ENCODE measurements at places on chromosomes 6 and 20. TPM values are rescaled to one million over a fixed set of nuclear protein-coding genes. Genes with fewer than 3 reads are reported as not detected.

- DNase-seq = no peak
Measured at GRCh38 chr6:106746652-106747051, 117.3 kb downstream of the QRSL1 start.

DNA sequence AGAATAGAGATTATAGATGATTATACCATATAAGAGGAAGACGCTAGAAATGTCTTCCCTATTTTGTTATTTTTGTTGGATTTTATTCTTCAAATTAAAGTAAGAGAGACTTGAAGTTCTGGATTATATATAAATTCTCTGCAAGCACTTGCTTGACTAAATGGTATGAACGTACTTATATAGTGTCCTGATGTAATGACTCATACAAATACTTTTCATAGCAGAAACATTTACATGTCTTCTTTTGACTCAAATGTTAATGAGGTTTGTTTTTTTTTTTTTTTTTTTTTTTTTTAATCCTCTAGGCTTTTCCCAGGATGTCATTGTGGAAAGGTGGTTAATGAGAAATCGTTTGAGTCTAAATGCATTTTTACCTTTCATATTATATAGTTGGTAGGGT lies 55.0 kb downstream of the PDE7B start:
- DNase-seq = no peak

DNA sequence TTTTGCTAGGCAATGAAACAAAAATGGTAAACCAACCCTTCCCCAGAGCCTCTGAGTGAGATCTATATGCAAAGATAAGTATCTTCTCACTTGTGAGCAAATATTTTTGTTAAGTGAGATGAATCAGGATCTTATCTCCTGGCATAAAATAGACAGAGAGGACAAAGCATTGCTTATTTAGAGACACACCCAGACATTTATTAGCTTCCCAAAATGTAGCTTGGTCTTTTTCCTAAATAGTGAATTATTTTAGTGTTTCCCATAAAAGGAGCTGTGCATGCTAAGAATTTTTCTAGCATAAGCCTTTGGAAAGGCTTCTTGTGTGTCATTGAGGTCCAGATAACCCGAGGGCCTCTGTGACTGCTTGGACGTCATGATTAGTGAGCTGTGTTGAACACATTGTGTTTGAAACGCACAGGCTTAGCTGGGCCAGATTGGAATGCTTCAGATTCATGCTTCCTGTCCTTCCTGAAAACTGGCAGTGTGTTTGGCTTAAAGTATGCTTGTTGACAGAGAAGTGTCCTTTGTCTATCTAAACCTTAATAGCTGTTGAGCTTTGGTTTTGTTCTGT lies 16.5 kb downstream of the MTHFD1L start:
- DNase-seq = peak; percentile 68

- peak; percentile 67 for DNase-seq
Measured at GRCh38 chr20:53773792-53774401, 180.3 kb upstream of the ZNF217 start.

- DNase-seq = no peak
Measured at GRCh38 chr6:98931696-98932095, 16.1 kb downstream of the FBXL4 start.

DNA sequence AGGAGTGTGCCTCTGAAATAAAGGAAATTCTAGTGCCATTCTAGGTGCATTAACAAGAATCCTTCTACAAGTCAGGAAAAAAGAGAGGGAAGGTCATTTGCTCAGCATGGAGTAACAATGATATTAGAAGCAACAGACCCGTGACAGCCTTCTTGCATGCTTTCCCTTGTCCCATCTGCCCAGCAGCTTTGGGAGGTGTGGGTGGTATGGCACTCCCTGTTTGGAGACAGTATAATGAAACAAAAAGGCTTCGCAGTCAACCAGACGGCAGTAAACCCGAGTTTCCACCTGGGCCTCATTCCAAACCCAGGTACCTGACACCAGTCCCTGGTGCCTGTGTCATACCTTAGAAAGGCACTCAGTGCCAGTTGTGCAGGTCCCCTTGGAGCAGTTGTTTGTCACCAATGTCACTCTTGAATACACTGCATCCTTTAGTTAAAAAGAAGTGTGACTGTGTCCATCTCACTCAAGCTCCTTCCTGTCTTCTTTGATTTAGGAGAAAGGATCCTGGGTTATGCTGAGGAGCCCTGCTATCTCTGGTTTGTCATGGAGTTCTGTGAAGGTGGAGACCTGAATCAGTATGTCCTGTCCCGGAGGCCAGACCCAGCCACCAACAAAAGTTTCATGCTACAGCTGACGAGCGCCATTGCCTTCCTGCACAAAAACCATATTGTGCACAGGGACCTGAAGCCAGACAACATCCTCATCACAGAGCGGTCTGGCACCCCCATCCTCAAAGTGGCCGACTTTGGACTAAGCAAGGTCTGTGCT lies 14.7 kb downstream of the STK35 start:
- DNase-seq = no peak

- DNase-seq = no peak
Measured at GRCh38 chr6:106546691-106547414, 82.4 kb downstream of the RTN4IP1 start.

DNA sequence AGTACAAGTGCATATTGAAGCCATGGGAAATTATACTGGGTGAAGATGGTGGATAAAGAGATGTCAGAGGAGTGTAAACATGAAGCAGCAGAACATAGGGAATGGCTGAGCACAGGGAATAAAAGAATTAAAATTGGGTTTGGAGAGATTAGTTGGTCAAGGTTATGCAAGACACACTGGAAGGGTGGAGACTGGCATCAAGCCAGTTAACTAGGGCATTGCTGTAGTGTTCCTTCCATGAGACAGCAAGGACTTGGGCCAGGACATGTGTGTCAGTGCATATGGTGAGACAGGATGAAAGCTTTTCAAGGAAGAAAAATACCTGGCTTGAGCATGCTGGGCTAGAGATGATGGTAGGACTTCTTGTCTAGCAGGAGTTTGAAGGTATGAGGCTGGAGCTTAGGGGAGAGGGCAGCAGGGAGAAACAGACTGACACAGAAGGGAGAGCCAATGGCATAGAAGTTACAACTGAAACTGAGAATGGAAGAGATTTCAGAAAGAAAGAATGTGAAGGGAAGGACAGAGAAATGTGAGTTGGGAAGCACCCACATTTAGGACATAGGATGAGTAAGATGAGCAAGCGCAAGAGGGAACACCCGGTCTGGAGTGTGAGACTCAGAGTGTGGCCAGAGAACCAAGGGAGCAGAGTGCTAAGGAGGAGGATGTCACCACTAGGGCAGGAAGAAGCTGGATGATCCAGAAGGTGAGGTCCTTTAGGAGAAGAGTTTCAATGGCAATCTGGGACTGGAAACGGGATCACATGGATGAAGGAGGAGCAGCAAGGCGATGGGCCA lies 14.5 kb upstream of the TMEM170B start:
- DNase-seq = no peak

GRCh38 chr6:48766349-48766748 lies 655.4 kb upstream of the PTCHD4 start:
- DNase-seq = no peak

GRCh38 chr6:11858439-11858838 lies 79.8 kb upstream of the ADTRP start:
- DNase-seq = no peak

GRCh38 chr20:43376831-43377230 lies 80.9 kb upstream of the SRSF6 start:
- DNase-seq = no peak

GRCh38 chr20:41179961-41180360 lies 42.6 kb downstream of the PLCG1 start:
- DNase-seq = no peak

- no peak for DNase-seq
Measured at GRCh38 chr6:152300517-152300916, 336.6 kb downstream of the SYNE1 start.

- no peak for DNase-seq
Measured at GRCh38 chr6:112560651-112561050, 213.5 kb downstream of the RFPL4B start.

DNA sequence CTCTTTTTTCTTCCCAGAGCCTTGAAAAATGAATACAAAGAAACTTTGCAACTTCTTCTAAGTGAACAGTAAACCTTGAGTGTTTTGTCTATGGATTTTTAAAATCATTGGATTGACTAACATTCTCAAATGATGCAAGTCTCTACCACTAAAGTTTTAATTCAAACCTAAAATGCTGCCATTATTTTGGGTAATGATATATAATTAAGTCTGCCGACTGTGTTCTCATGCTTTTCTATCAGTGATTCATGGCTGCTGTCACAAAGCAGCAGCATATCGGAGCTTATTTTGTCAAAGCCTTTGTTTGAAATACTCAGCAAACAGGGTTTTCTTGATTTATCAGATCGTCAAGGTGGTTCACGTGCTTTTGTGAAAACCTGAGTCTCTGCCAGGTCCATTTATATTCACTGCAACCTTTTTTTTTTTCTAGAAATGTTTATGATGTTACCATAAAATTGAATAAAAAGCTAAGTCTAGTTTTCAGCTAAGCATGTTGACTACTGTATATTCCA lies 96.3 kb downstream of the GJA1 start:
- DNase-seq = no peak

- DNase-seq = no peak
Measured at GRCh38 chr6:152094992-152095592, 287.6 kb downstream of the ESR1 start.

- DNase-seq = no peak
Measured at GRCh38 chr6:157488716-157489118, 107.7 kb downstream of the ZDHHC14 start.

- no peak for DNase-seq
Measured at GRCh38 chr6:119442776-119443184, 93.2 kb upstream of the MAN1A1 start.

DNA sequence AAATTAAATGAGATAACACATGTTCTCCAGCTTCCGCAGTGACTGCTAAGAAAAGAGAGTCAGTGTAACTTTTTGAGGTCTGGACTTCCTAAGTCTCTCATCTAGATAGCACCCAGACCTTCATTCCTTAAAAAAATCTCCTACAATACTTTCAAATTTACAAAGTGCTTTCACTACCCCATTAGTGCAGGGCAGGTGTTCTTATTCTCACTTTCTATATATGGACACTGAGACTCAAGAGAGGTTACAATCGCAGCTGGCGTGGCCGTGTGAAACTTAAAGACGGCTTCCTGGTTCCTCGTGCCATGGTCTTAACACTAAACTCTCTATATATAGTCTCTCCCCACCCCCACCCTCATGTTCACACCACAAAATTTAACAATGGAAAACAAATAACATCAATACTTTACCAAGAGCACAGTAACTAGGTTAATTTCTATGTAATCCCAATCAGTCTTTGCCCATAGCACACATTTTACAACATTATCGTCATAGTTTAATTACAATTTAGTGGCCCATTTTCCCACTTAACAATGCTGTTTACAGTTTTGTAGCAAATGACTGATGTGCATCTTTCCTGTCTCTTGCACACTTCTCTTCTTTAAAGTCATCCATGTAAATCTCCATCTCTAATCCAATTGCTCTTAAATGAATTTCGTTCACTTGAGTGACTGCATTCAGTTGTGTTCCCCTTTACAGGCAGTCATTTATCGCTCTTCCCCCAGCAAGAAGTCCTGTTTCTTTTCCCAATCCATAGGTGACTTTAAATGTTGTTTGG lies 78.8 kb upstream of the ARID1B start:
- DNase-seq = no peak

GRCh38 chr6:56532766-56533551 lies 109.7 kb downstream of the DST start:
- DNase-seq = no peak

DNA sequence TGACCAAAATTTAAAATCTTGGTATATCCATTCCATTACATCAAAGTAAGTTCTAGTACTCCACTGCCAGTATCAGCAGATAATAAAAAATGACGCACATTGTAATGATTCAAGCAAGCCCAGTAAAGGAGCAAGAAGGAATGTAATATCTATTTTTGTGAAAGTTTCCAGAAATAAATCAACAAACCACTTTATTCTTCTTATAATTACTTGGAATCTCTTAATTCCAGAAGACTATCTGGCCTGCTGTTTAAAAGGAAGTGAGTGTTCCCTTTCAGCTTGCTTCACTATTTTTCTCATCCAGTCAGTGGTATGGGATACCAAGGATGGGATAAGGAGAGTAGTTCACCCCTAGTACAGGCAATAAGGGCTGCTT lies 42.2 kb upstream of the DSE start:
- DNase-seq = no peak

- no peak for DNase-seq
Measured at GRCh38 chr20:47389867-47390347, 33.4 kb upstream of the ZMYND8 start.

The BACH2 gene
- polyA plus RNA-seq = 4.9 TPM

The THBS2 gene
- 33.9 TPM for polyA plus RNA-seq

The CDH22 gene
- 0.18 TPM for polyA plus RNA-seq

The ZHX3 gene
- 8.3 TPM for polyA plus RNA-seq

The RUNX2 gene
- 0.66 TPM for polyA plus RNA-seq

The PHACTR1 gene
- 7.0 TPM for polyA plus RNA-seq

The ZNF334 gene
- 11.2 TPM for polyA plus RNA-seq

The RAMACL gene
- 0.16 TPM for polyA plus RNA-seq
